Spinal cord (tissue), 10 donors: ENCODE measurements at places on chromosomes 4 and X. TPM values are rescaled to one million over a fixed set of nuclear protein-coding genes. Genes with fewer than 3 reads are reported as not detected.

Gene GAB3
- 3.0 TPM for polyA plus RNA-seq

Gene SPIN4
- 15.4 TPM for polyA plus RNA-seq

Gene SLC25A53
- 10.8 TPM for polyA plus RNA-seq

Gene PUDP
- 10.9 TPM for polyA plus RNA-seq

Gene USP17L21
- polyA plus RNA-seq, result not detected

Gene SGCB
- polyA plus RNA-seq, result 61.8 TPM

Gene BEX5
- polyA plus RNA-seq, result 137 TPM

Gene NEUROG2
- 1.2 TPM for polyA plus RNA-seq

Gene ARSD
- polyA plus RNA-seq, result 14.5 TPM

Gene SCD5
- 419 TPM for polyA plus RNA-seq

Gene MAGEA2
- polyA plus RNA-seq, result not detected

Gene KLF8
- 10.9 TPM for polyA plus RNA-seq

Gene TGIF2LX
- not detected for polyA plus RNA-seq

Gene SH2D1A
- 0.30 TPM for polyA plus RNA-seq

Gene NXF2
- polyA plus RNA-seq, result not detected

Gene EGF
- 1.8 TPM for polyA plus RNA-seq

Gene PCDH19
- polyA plus RNA-seq, result 60.0 TPM

Gene GALNT7
- polyA plus RNA-seq, result 21.4 TPM

Gene XK
- 4.3 TPM for polyA plus RNA-seq

Gene CLDN34
- not detected for polyA plus RNA-seq

Gene MAGEA4
- polyA plus RNA-seq, result not detected

Gene IL15
- polyA plus RNA-seq, result 1.1 TPM

Gene GC
- 1.1 TPM for polyA plus RNA-seq

Gene GLRB
- 35.6 TPM for polyA plus RNA-seq

Gene GAGE1
- not detected for polyA plus RNA-seq

Gene MAP3K15
- 1.0 TPM for polyA plus RNA-seq

Gene TLR6
- polyA plus RNA-seq, result 1.4 TPM

Gene TET2
- polyA plus RNA-seq, result 14.0 TPM

Gene SPATA18
- polyA plus RNA-seq, result 9.5 TPM

Gene CSAG1
- polyA plus RNA-seq, result not detected

Gene FABP2
- polyA plus RNA-seq, result not detected

Gene ZNF81
- 5.6 TPM for polyA plus RNA-seq

Gene TCEAL4
- 224 TPM for polyA plus RNA-seq

Gene CYBB
- 11.8 TPM for polyA plus RNA-seq

Gene THAP6
- 21.5 TPM for polyA plus RNA-seq

Gene DCLK2
- 213 TPM for polyA plus RNA-seq

Gene SPANXC
- not detected for polyA plus RNA-seq

Gene ERVMER34-1
- polyA plus RNA-seq, result 1.2 TPM

Gene NAP1L2
- 92.4 TPM for polyA plus RNA-seq

Gene LDB2
- 44.4 TPM for polyA plus RNA-seq

Gene H2BW2
- 1.3 TPM for polyA plus RNA-seq

Gene KLB
- 0.45 TPM for polyA plus RNA-seq

Gene NPY5R
- polyA plus RNA-seq, result 9.9 TPM

Gene LUZP4
- polyA plus RNA-seq, result not detected

Gene FGFR3
- polyA plus RNA-seq, result 216 TPM

Gene NHSL2
- 6.1 TPM for polyA plus RNA-seq

Gene KCNIP4
- 62.7 TPM for polyA plus RNA-seq

Gene TMPRSS11B
- not detected for polyA plus RNA-seq

Gene CFAP47
- 3.0 TPM for polyA plus RNA-seq

Gene TDO2
- 0.79 TPM for polyA plus RNA-seq

Gene MAGEA1
- not detected for polyA plus RNA-seq

Gene ZNF732
- 0.95 TPM for polyA plus RNA-seq

Gene THOC2
- polyA plus RNA-seq, result 69.6 TPM

Gene TKTL2
- 0.19 TPM for polyA plus RNA-seq
